ENCODE measurements at places on chromosomes 5 and 9.

- DNase-seq, result no peak
Observed at GRCh38 chr9:86713470-86713869, 233.8 kb downstream of the GAS1 start.

- no peak for DNase-seq
Observed at GRCh38 chr5:10480237-10480985, 38.7 kb downstream of the ROPN1L start.

- no peak for DNase-seq
Observed at GRCh38 chr5:150658699-150659265, 2.3 kb upstream of the MYOZ3 start.

DNA sequence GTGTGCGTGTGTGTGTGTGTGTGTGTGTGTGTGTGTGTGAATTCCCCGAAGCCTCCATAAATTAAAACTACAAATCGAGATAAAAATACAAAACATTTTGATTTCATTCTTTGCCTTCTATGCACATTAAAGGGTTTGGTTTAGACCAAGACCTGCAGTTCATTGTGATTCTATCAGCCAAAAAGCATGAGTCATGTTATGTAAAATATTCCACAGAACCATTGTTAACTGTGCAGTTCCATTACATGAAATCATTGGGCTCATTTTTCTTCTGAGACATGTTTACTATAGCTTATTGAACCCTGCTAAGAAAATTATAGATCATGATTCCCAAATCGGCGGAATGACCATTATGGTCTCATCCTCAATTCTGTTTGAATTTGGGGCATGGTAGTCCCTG lies 11.7 kb downstream of the CAVIN4 start:
- DNase-seq, result no peak

DNA sequence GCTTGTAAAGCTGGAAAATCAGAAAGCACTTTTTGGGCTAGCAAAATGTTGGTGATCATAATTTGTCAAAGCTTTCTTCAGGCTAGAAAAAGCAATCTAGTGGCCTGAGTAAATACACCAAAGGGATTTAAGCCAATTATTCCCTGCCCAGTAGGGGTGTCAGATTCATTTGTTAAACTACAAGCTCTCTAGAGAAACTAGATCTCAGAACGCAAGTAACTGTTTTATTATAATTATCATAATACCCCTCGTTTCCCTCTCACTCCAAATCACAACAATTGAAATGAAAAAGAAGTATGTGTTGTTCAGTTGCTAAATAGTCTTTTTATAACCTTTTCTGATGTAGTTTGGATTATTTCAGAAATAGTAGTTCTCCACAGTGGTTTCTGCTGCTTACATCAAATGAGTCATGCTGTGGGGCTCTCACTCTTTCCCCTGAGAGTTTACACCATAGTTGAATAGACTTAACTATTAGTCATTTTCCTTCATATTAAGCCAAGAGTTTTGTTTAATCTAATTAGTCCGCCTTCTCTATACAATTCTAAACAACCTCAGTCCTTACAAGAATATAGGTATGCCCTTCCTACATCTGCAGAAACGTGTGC lies 918.6 kb upstream of the DMAC1 start:
- DNase-seq, result no peak

GRCh38 chr5:99243111-99243510 lies 314.3 kb upstream of the CHD1 start:
- no peak for DNase-seq

GRCh38 chr5:89308606-89309040 lies 425.6 kb upstream of the MEF2C start:
- no peak for DNase-seq

DNA sequence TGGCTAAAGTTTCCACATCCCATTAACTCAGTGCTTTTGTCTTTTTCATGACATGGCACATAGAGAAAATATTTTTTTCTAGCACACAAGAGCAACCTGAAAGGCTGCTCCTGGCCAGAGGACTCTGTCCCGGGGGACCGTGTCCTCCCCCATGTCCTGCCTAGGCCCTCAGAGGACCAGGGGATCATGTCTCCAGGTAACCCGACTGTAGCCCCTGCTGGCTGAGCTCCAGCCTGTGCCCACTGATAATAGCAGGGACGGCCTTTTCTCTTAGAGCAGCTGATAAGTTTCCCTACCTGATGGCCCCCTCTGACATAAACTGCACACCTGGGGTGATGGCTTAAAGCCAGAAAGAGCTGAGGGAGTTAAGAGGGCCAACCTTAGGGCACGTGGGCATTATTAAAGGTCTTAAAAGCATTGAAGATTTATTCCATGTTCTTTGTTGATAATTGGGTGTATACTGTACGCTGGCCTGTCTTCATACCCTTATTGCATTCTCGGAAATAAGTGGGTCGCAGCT lies 5.9 kb downstream of the HDHD3 start:
- DNase-seq, result no peak

GRCh38 chr9:82308836-82309235 lies 320.3 kb downstream of the SPATA31D1 start:
- DNase-seq, result peak; percentile 49

- DNase-seq, result no peak
Observed at GRCh38 chr5:56352808-56353590, 119.9 kb upstream of the ANKRD55 start.

- DNase-seq, result no peak
Observed at GRCh38 chr9:36837431-36838405, 196.3 kb downstream of the PAX5 start.

- DNase-seq, result no peak
Observed at GRCh38 chr9:89515416-89515815, 17.5 kb upstream of the SEMA4D start.

- DNase-seq, result peak; percentile 56
Observed at GRCh38 chr5:62790348-62790747, 211.7 kb downstream of the LRRC70 start.

DNA sequence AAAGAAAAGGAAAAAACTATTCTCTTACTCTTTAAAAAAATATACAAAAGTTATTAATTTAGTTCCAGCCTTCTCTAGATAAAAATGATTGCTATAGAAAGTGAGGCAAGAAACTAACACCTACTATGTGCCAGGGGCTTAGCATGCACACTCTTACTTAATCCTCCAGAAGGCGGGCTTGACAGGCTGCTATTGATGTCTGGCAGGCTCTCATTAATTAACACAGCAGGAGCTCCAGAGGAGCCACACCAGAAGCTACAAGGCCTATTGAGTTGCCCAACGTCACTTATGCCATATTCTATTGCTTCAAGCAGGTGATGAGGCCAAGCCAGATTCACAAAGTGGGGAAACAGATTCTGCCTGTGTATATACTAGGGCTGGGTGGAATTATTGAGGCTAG lies 54.6 kb upstream of the CLINT1 start:
- DNase-seq, result peak; percentile 76

GRCh38 chr9:8724284-8725018 lies 924.9 kb upstream of the DMAC1 start:
- no peak for DNase-seq

- no peak for DNase-seq
Observed at GRCh38 chr5:125262782-125263181, 516.3 kb upstream of the ZNF608 start.

GRCh38 chr5:120457839-120458507 lies 6.1 kb upstream of the PRR16 start:
- DNase-seq, result peak; percentile 73

- no peak for DNase-seq
Observed at GRCh38 chr5:90612919-90613318, 54.3 kb downstream of the ADGRV1 start.

- DNase-seq, result peak; percentile 35
Observed at GRCh38 chr9:120308495-120308894, 271.5 kb downstream of the CDK5RAP2 start.

GRCh38 chr9:109417054-109417453 lies 81.1 kb downstream of the PTPN3 start:
- no peak for DNase-seq

- no peak for DNase-seq
Observed at GRCh38 chr5:3195994-3196393, 399.6 kb upstream of the IRX1 start.

DNA sequence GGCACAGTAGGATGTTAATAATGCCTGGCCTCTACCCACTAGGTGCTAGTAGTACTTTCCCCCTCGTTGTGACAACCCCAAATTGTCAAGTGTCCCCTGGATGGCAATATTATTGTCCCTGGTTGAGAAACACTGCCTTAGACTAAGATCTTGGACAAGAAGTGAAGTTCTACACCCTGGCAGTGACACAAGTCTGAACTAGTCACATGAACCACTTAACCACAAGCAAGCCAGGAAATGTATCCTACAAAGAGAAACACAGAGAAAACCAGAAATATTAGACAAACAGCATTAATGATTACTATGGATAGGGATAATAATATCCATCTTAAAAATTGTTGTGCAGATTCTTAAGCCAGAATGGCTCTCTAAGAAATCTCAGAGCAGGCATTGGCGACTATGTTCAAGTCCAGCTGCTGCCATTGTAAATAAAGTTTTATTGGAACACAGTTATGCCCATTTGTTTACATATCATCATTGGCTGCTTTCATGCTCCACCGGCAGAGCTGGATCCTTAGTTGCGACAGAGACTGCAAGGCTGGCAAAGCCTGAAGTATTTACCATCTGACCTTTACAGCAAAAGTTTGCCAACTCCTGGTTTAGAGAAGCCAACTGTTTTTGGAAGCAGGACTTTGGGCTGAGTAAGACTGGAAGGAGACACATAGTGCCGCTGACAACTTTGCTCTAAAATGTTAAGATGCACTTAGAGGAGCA lies 80.8 kb downstream of the NTRK2 start:
- no peak for DNase-seq

- no peak for DNase-seq
Observed at GRCh38 chr9:111913159-111913558, 16.5 kb downstream of the UGCG start.

DNA sequence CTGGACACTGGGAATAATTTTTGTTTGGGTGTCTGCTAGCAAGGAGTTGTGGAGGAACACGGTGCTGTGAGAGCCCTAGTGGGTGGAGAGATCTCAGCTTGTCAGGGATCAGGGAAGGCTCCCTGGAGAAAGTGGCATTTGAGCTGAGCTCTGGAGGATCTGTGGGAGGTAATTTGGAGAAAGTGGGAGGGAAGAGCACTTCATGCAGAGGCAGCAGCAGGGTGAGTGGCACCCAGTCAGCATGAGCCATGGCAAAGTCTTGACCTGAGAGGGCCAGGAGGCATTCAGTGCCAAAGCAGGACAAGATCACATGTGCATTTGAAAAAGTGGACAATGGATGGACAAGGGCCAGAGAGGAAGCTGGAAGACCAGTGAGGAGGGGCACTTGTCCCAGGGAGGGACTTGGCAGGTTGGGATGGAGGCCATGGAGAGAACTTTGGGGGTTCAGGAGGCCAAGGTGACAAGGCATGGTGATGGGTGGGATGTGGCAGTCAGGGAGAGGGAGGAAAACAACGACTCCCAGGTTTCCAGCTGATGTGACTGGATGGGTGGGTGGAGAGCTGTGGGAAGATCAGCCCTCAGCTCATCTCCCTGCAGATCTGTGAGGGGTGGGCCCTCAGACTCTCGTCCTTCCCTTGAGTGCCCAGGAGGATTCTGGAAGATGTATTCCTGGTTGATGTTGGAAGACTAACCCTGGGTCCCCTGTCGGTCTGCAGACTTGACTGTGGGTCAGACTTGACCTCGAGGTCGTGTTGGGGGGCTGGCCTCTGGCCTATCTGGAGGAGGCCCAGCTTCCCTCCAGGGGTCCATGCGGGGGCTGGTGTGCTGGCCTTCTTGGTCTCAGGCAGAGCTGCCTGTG lies 68.9 kb upstream of the PITX1 start:
- DNase-seq, result no peak

DNA sequence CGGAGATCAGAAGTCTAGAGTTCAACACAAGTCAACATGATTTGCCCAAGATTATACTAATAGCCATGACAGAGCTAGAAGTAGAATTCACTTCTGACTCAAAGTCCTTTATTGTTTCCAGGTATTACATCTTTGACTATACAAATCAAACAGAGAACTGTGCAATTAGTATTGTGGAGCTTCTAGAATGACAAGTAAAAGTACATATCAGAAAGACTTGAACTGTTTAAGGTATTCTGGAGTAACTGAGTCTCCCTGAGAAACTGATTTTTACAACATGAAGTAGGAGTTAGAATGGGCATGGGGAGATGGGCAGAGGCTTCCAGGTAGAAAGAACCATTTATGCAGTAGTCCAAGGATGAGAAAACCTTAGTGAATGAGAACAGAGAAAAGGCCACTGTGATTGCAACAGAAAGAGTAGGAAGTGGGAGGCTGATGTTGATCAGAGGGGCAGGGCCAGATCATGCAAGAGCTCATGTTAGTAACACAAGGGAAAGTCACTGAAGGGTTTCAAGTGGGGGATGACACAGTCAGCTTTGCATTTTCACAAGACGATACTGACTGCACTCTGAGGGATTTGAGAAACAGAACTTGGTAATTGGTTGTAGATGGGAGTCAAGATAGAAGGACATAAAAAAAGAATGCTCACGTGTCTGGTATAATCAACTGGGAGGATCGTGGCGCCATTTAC lies 280.7 kb downstream of the RFX3 start:
- no peak for DNase-seq

GRCh38 chr9:137311171-137311985 lies 9.3 kb upstream of the NRARP start:
- DNase-seq, result peak; percentile 83

DNA sequence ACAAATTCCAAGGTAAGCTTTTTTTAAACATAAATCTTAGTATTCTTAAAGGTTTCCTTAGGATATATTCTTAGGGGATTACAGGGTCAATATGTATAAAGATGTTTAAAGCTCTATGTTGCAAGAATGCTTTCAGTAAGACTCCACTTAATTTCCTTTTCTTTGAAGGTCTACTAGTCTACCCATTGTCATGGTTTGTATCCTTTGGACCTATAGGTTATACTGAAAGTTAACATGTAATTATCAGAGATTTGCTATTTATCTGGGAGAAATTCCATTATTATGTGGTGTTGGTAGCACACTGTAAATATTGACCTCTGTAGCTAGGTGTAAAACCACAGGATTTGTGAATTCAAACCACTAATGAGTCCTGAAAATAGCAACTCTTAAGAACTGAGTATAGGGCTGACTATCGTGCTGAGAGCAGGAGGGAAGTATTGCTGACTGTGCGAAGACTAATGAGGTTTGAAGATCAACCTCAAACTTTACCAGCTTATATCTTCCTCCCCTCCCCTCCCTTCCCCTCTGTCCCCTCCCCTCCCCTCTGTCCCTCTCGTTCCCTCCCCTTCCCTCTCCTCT lies 85.6 kb downstream of the GADD45G start:
- no peak for DNase-seq

- DNase-seq, result no peak
Observed at GRCh38 chr5:155434681-155435080, 421.1 kb downstream of the KIF4B start.

GRCh38 chr5:157161996-157162395 lies 4.1 kb downstream of the GARIN3 start:
- DNase-seq, result no peak

GRCh38 chr5:133606835-133607234 lies 5.5 kb downstream of the FSTL4 start:
- DNase-seq, result no peak

- no peak for DNase-seq
Observed at GRCh38 chr5:158559643-158560042, 540.1 kb downstream of the EBF1 start.

GRCh38 chr5:440401-441201 lies 2.4 kb upstream of the EXOC3 start:
- DNase-seq, result no peak

GRCh38 chr5:155619688-155620087 lies 606.1 kb downstream of the KIF4B start:
- DNase-seq, result no peak

Data from NCI-H774 (cell line).